ENCODE measurements at places on chromosomes 12 and 14.

DNA sequence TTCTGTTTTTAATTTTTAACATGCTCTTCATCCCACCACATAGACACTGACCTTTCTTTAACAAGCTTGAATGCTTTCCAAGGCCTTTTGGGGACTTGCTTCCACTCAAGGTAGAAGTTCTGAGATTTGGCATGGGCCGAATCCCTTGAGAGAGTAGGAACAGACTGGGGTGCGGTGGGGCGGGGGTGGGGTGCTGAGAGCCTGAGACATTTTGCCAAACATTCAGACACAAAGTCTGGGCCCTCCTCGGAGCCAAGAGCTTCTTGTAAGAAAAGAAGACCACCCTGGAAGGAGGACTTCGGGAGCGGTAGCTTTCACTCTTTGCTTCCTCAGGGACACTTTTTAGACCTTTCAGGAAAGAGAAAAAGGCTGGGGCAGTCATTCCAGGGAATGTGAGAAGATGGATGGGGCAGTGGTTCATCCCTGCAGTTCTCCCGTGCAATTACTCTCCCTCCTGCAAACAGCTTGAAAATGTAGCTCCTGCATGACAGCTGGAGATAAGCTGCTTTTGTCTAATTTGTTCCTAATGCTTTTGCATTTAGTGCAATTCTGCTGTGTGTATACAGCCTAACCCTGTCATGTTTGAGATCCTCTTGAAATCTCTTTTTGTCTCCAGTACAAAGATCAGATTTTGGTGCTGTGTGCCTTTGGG, 16.3 kb upstream of the MYO1H start:
- DNase-seq: no peak

DNA sequence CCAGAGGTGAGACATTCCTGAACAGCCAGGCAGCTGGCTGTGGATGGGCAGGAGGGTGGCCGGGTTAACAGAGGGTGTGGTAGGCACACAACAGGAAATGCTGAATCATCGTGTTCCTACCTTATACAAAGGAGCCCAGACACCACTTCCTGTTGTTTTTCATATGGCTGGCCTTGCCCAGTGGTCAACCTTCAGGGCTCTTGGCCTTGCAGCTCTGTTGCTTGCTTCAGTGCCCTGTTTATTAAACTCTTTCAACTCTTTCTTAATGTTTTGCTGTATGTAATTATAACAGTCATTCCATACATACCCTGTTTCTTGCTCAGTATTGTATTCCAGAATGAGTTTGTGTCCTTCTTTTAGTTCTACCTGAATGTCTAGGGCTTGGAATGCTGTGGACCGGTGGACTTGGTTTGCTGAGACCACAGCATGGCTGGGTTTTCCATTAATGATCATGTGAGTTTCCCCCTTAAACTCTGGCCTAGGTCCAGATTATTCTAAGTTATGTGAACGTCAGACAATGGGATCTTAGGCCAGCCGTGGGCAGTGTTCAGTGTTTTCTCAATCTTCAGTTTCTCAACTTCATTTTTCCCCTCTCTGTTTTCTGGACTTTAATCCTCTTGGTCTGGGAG, 11.9 kb downstream of the CFAP54 start:
- DNase-seq: no peak

DNA sequence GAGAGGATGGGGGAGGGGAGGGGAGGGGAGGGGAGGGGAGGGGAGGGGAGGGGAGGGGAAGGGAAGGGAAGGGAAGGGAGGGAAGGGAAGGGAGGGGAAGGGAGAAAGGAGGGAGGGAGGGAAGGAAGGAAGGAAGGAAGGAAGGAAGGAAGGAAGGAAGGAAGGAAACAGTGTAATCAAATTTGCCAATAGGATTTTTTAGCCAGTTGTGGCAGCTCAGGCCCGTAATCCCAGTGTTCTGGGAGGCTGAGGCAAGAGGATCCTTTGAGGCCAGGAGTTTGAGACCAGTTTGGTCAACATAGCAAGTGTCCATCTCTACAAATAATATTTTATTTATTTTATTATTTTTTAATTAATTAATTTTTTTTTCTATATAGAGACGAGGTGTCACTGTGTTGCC, 19.4 kb downstream of the AICDA start:
- no peak for DNase-seq

- DNase-seq: no peak
Observed at GRCh38 chr12:123715195-123715594, 3.0 kb downstream of the ATP6V0A2 start.

- no peak for DNase-seq
Observed at GRCh38 chr14:65179918-65180724, 77.8 kb upstream of the MAX start.

DNA sequence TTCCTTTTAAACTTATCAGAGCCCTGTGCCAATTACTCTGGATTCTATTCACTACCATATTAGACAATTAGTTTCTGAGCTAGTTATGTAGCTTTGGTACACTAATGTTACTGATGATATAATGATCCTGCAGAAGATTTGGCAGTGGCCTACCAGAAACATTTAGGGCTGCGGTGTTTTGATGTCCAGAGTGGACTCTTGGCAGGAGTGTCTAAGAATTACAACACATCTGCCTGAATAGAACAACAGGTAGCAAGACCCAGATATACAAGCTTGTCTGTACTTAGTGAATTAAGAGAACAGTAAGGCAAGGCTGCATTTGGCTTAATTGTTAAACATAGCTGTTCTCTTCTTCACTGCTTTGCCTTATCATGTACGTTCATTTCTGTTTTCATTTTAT, 691.6 kb upstream of the FBXO33 start:
- DNase-seq: no peak

DNA sequence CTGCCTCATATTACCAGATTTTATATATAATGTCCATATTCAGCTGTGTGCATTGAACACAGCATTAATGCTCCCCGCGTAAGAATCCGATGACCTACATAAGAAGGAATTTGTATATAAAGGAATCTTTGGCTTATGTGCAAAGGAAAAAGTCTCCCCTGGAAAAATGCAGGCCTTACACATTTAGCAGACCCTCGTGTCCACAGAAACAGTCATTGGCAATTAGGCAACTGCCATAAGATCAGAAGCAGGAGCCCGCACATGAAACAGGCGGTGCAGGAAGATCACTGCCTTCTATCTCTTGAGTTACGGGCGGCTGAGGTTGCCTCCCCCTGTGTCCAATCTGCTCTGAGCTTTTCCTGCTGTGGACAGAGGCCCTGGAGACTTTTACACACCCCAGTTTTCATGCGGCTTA, 63.2 kb upstream of the RFX4 start:
- no peak for DNase-seq

DNA sequence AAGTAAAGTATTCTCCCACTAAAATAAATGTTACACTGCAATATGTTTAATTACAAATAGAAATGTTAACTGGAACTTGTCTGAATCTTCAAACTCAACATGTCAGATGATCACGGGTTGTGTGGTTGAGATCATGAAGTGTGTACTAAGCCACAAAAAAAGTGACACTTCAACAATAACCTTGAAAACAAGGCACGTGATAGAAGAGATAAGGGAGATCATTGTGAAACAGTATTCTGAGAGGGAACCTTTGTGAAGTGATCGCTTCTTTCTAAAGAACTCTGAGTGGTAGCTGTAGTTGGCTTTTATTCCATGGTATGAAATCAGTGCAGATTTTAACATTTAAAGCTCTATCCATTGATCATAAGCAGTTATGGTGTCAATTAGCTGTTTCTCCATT, 60.0 kb downstream of the LIN52 start:
- DNase-seq: no peak

- no peak for DNase-seq
Observed at GRCh38 chr14:96145116-96145864, 59.3 kb upstream of the BDKRB2 start.

- DNase-seq: no peak
Observed at GRCh38 chr14:38553586-38553985, 297.7 kb upstream of the CLEC14A start.

DNA sequence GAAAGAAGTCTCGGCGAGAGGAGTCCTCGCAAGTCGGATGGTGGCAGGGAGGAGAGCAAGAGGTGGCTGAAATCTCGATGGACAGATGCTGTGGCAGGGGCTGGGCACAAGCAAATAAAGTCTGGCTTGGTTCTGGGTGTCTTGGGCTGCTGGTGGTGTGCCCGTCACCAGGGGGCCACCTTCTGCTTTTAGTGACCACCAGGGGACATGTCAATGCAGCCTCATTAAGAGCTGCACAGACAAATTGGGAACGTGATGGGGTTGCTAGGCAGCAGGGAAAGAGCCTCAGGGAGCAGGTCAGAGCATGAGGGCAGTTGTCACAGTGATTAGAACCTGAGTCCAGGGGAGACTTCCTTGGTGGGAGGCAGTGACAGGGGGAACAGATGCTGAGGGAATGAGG, 44.0 kb downstream of the LRRC74A start:
- no peak for DNase-seq

- DNase-seq: no peak
Observed at GRCh38 chr12:9123781-9124382, 8.2 kb upstream of the A2M start.

DNA sequence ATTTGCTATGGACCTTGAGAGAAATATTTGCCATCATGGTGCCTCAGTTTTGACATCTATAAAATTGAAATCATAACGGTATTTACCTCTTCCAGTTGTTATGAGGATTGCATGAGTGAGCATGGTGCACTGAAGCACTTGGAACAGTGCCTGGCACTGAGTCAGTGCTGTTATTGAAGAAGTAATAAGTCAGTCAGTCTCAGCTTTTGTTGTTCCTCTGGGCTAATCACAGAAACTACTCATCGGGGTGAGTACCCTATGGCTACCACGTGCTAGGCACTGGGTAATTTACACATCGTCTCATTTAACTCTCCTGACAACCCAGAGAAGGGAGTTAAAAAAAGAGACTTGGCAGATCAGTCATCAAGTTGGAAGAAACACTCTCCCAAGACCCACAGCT, 159.5 kb upstream of the NRXN3 start:
- no peak for DNase-seq

- DNase-seq: no peak
Observed at GRCh38 chr12:112149596-112149995, 24.2 kb downstream of the TRAFD1 start.

- DNase-seq: no peak
Observed at GRCh38 chr12:45827974-45828373, 98.5 kb downstream of the ARID2 start.

- no peak for DNase-seq
Observed at GRCh38 chr12:59186451-59186850, 266.1 kb upstream of the LRIG3 start.

- no peak for DNase-seq
Observed at GRCh38 chr12:9509464-9510161, 98.1 kb downstream of the KLRB1 start.
